ENCODE measurements at places on chromosomes 11 and 22.

GRCh38 chr11:90344546-90344945 lies 121.7 kb upstream of the CHORDC1 start:
- no peak for DNase-seq

DNA sequence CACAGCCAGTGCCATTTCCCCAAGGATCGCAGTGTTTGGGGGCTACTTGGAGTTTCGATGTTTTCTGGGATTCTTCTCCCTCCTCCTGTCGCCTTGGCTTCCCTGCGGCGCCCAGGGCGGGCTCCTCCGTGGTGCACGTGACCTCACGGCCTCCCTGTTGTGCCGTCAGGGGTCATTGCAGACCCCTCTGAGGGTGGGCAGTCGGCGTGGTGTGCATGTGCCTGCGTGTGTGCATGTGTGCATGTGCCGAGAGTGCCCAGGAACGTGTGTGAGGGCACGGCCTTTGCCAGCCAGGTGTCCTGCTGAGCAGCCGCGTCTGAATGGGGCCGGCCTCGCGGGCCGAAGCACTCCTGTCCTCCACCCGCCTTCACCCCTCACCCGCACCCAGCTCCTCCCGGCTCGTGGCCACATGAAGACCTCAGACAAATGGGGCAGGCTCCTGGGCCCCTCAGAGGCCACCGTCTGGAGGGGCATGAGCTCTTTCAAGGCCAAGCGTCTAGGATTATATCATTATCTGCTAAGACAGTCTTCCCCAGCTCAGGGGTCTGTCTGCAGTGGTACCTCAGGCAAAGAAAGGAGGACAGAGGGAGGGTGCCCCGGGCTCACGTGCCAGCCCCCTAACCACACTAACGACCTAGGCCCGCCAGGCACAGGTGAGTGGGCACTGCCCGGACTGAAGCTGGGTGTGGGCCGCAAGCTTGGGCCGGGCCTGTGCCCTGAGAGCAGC lies 9.4 kb upstream of the MRPL23 start:
- peak; percentile 11 for DNase-seq

GRCh38 chr22:24486501-24486921 lies 8.6 kb upstream of the UPB1 start:
- no peak for DNase-seq

DNA sequence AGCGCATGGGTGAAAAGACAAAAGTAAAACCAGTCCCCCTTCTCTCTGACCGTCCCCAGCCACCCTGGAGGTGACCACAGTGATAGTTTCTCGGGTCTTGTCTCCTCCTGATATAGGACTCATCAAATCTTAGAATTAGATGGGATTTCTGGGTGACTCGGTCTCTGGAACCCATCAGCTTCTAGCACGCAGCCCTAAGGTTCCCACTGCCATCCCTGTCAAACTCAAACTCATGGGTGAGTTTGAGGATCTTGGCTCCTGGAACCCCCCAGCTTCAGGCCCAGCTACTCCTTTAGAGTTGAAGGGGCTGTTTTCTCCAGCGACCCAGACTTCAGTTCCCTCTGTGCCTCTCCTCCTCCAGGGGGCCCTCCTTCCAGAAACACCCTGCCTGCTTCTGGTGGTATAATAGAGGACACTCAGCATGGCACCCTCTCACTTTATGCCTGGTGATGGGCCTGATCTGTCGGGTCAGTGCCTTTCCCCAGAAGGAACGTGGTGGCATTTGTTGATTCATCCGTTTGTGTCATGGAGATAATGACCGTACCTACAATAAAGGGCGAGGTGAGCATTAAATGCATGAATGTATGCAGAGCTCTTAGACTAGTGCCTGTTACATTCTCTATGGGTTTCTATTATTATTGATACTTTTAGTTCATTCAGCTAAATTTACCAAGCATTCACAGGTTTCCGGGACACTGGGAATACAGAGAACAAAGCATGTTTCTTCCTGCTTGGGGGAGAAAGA lies 31.7 kb downstream of the MCM5 start:
- no peak for DNase-seq

GRCh38 chr22:44956840-44957767 lies 52.7 kb downstream of the PHF21B start:
- peak; percentile 53 for DNase-seq

- no peak for DNase-seq
These were observed 13.1 kb upstream of the RPL3 start for GRCh38 chr22:39332441-39333064.

DNA sequence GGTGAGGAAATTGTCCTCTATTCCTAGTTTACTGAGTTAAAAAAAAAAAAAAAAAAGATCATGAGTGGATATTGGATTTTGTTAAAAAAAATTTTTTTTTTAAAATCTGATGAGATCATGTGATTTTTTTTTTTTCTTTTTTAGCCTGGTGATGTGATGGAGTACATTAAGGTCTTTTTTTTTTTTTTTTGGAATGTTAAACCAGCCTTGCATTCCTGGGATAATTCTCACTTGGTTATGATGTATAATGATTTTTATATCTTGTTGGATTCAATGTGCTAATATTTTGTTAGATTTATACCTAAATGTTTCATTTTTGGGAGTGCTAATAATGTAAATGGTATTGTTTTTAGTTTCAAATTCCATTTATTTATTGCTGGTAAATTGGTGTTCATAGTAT lies 43.3 kb downstream of the DDX10 start:
- no peak for DNase-seq
